ENCODE measurements at places on chromosomes 2 and 18.

GRCh38 chr2:144508172-144508851 lies 11.6 kb downstream of the ZEB2 start:
- no peak for DNase-seq

- no peak for DNase-seq
Observed at GRCh38 chr2:224165901-224166319, 126.8 kb upstream of the SERPINE2 start.

DNA sequence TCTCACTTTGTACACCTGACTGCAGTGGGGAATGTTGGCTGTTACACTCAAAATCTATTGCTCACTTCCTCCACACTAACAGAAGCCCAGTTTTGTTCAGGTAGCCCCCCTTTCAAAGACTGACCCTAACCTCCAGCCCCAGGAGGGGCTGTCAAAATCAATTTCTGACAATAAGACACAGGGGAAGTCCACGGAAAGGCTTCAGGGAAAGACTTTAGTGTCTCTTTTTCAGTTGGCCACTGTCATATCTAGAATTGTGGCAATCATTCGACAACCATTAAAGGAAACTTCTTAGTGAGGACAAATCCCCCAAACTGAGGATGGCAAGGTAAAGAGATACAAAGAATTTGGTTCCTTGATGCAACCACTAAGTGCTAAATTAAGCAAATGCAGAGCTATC lies 59.0 kb downstream of the BARD1 start:
- no peak for DNase-seq

- no peak for DNase-seq
Observed at GRCh38 chr2:4354164-4354563, 650.8 kb downstream of the DCDC2C start.

DNA sequence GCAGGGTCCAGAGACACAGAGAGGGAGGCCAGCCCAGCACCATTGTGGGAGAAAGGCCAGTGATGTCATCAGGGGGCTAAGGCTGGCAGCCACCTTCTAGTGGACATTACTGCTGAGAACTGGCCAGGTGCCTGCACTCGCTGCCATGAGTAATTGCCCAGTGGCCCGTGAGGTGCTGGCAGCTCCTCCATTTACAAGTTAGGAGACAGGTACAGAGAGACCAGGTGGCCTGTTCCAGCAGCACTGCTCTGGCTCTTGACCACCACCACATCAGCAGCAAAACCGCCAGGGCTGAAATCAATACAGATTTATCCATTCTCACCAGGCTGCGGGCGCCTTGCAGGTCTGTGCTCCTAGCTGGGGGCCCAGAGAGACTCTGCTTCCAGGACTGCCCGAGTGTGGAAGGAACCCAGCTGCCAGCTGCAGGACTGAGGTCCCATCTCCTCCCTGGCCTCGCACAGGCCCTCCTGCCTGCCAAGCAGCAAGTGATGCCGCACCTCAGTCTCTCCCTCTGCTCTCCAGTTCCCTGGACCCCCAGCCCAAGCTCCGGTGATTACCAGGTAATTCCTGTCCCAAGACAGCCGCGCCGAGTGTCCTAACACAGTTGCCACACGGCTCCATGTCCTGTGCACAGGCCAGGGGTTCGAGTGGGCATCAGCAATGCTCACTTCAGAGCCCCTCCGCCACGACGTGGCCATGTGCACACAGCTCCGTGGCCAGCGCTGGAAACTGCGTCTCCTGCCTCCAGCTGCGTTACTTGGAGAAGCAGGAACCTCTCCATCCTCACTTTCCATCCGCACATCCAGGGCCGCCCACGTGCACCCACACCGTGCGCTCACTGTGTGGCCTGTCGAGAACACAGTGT lies 101.0 kb upstream of the CTDP1 start:
- no peak for DNase-seq

- no peak for DNase-seq
Observed at GRCh38 chr18:6362559-6363129, 52.1 kb downstream of the L3MBTL4 start.

DNA sequence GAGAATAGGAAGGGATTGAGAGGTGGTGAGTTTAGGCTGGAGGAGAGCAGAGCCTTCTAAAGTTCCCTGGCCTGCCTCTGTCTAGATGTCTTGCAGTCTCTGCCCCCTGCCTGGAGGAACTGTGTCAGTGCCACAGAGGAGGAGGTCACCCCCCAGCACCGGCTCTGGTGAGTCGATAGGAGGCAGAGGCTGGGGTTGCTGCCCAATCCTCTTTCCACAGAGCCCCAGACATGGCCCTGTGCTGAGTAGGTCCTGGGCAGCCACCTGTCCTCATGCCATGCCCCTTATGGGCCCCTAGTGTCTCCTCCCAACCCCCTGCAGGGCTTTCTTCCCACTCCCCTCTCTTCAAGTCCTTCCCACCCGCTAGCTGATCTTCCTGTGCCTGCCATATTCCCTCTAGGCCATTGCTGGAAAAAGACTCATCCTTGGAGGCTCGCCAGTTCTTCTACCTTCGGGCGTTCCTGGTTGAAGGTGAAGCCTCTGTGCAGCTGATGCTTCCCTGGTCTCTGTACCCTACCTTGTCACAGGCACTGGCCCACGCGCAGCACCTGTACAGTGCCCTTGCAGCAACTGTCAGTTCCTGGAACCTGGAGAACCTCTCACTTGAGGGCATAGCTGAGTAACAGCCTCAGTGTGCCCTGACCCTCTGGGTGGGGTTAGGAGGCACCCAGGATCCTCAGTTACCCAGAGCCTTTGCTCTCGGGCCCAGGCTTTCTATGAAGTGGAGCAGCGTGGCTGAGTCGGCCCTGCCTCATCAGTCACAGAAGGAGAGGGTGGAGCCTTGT lies 13.2 kb upstream of the SLC4A3 start:
- DNase-seq = no peak

GRCh38 chr2:86253424-86253823 lies 54.2 kb downstream of the MRPL35 start:
- DNase-seq = no peak

All from neural crest cell (in vitro differentiated cells).